ENCODE measurements at places on chromosomes 3 and 15.

GRCh38 chr15:69755551-69756310, 303.1 kb downstream of the RPLP1 start:
- no peak for DNase-seq

GRCh38 chr3:112644453-112644852, 3.5 kb upstream of the CCDC80 start:
- no peak for DNase-seq

GRCh38 chr15:61229883-61230180, 730 bp upstream of the RORA start:
- DNase-seq = no peak

- no peak for DNase-seq
These were observed 1333.0 kb downstream of the ROBO1 start for GRCh38 chr3:78434801-78435200.

DNA sequence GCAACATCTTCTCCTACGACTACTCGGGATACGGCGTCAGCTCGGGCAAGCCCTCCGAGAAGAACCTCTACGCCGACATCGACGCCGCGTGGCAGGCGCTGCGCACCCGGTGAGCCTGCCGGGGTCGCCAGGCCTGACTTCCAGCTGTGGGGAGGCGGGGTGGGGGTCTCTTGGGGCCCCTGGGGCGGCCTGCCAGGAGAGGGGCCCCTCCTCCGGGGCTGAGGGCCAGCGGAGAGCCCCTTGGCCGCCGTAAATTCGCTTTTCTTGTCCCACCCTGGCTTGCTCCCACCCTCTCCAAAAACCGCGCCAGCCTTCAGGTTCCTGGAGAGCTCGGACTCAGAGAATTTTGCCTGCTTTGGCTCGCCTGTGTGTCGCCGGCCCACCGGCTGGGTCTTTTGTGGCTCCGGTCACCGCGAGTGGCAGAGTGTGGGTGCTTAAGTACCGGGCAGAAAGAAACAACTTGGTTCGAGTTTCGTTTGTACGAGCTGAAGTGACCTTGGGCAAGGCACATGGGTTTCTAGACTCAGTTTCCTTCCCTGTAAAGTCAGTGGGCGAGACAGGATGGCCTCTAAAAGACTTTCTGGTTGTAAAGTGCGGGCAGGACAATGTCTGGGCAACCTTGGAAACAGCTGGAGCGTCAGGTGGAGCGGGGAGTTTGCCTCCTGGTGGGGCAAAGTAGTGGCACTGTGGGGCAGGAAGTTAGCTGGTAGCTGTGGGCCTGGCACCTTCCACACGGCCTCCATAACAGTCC, 976 bp downstream of the ABHD17C start:
- no peak for DNase-seq

DNA sequence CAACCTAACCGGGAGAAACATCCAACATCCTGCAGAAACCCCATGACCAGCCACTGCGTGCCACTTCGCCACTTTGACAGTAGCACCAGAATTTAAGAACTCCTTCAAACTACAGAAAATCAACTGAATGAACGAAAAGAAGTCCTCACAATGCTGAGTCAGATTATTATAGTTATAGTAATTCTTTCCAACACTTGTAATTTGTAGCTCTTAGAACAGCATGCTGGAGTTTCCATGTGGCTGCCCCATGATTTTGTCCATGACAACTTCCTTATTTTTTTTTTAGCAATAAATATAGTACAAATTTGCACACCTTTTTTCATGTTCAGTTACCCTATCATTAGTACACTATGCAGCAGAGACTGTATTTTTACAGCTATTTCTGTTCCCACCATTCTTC, 26.1 kb upstream of the SSR3 start:
- no peak for DNase-seq

- no peak for DNase-seq
These were observed 47.0 kb upstream of the ACKR4 start for GRCh38 chr3:132549890-132550578.

- no peak for DNase-seq
These were observed 25.0 kb upstream of the VPS39 start for GRCh38 chr15:42233107-42233506.

DNA sequence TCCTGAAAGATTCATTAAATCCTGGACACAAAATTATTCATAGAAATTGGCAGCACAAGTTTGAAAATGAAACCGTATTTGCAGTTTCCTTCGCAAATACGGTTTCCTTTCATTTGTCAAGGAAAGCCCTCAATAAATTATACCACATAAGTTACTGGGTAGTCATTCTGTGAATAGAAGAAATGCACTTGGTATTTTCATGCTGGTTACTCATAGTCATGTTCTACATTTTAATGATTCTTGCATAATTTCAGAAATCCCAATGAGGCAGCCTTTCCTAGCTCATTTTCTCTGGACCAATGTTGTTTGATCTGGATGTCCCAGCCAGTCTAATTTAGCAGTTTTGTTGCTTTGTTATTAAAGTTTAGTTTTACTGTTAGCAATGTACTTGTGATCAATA, 43.2 kb downstream of the MINAR1 start:
- no peak for DNase-seq

- no peak for DNase-seq
These were observed 38.8 kb upstream of the TNFSF10 start for GRCh38 chr3:172561897-172562640.

DNA sequence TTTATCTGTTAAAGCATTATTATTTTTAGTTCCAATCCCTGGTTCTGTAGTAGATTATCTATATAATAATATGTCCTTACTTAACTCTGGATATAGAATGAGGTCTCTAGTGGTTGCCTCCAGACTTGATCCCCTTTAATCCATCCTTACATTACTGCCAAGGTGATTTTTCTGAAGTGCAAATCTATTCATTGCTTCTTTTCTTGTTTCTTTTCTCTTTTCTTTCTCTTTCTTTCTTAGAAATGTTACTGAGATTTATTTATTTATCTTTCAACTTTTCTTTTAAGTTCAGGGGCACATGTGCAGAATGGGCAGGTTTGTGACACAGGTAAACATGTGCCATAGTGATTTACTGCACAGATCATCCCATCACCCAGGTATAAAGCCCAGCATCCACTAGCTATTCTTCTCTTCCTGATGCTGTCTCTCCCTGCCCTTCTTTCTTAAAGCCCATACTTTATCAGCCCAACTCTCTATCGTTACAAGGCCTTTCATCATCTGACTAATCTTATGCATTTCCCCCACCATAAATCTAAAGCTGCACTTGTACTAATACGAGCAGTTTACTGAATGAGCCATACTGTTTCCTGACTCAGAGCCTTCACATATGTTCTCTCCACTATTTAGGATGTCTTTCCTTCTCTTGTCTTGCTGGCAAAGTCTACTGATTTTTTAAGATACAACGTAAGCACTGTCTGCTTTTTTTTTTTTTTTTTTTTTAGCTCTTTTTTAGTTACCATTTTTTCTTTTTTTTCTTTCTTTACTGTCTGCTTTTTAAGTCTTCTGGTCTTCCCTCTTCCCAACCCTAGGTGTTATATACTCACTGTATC, 4.6 kb downstream of the GLCE start:
- no peak for DNase-seq

GRCh38 chr3:141499965-141500364, 13.1 kb downstream of the RASA2 start:
- DNase-seq = no peak

GRCh38 chr3:121481106-121481880, 64.5 kb downstream of the POLQ start:
- DNase-seq = no peak

- no peak for DNase-seq
These were observed 159.4 kb upstream of the UBE2E1 start for GRCh38 chr3:23646184-23646920.

DNA sequence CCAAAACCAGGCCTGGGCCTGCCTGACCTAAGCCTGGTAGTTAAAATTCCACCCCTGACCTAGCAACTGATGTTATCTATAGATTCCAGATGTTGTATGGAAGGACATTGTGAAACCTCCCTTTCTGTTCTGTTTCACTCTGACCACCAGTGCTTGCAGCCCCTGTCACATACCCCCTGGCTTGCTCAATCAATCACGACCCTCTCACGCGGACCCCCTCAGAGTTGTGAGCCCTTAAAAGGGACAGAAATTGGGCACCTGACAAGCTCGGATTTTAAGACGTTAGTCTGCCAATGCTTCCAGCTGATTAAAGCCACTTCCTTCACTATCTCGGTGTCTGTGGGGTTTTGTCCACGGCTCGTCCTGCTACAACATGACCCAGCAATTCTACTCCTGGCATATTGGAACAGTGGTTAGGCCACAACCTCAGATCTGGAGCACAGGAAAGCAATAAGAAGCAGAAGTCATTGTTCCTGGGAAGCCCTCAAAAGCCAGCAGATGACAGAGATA, 36.7 kb upstream of the LHFPL4 start:
- DNase-seq = no peak

- no peak for DNase-seq
These were observed 135.8 kb upstream of the ABHD17C start for GRCh38 chr15:80559320-80559693.

GRCh38 chr15:66169023-66169422, 84.5 kb downstream of the MEGF11 start:
- DNase-seq = no peak

DNA sequence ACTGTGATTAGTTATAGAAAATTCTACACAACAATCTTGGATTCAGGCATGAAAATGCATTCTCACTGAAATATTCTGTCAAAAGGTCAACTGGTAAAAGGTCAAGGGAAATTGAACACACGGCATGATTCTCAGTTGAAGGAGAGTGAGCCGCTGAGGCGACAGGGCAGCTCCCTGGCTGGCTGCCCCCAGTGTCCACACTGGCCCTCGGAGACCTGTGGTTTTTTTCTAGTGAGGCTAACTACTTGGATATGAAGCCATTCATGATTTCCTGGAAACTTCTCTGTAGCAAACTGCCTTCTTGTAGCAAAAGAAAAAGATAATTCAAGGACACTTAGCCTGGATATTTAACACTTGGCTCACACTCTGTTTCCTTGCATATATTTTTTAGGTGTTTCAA, 37.2 kb downstream of the AADACL2 start:
- no peak for DNase-seq

DNA sequence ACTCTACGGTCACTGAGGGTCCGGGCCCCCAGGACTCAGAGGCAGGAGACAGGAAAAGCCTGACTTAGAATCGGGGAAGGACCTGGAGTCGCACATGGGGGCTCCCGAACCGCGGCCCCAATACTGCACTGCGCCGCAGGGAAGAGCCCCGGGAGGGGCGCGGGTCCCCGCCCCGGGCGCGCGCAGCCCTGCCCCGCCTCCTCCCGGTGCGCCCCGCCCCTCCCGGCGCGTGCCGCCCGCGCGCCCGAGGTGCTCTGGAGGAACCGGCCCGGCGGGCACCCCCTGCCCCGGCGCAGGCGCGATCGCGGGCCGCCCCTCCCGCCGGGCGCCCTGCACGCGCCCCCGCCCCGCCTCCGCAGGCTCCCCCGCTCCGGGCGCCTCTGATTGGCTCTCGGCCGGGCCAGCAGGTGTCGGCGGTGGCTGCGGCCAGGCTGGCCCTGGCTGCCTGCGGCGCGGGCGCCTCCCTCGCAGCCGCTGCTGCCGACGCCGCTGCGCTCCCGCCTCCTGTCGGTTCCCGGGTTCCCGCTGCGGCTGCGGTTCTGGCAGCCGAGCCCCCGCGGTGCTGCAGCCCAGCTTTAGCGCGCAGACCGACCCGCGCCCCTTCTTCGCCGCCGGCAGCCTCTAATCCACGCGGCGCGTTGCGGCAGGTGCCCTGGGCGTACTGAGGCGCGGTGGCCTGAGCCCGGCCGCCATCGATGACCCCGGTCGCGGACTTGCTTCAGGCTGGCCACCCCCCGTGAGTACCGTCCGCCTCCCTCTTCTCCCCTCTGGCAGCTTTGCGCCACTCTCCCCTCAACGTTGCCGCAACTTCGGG, at the start of gene MYRIP:
TSS of gene MYRIP (plus strand) at position 429 of the 814 bp plus-strand sequence. CDS start 91,208 bp downstream, outside the sequence.
- DNase-seq = no peak

DNA sequence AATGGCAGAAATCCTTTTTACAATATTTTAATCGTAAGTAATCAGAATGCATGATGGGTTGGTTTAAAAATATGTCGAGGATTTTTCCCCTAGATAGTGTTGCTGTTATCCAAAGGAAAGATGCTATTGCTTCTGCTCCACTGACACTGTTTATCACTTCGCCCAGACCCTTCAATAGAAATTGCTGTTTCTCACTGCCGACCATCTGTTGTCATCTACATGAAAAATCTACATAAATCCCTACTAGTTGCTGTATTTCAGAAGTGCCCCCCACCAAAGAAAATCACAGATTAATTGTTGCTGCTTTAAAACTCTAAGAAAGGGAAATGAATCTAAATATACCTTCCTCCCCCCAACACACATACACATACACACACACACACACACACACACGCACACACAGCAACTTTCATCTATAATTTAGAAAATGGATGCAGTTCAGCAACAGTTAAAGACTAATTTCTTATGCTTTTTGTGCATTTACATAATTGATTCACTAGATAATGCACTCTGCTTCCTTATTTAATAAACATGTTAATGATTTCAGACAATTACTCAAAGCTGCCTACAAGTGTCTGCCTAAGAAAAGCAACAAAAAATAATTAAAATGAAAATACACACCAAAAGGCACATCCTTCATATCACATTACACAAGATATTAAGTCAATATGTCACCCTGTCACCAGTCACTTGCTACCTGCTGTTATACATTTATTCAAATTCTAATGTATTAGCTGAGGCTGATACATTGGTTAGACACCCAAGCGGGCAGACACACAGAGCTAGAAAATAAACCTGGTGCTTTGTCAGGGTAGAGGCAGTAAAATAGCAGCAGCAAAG, 82.8 kb downstream of the RORA start:
- DNase-seq = no peak

DNA sequence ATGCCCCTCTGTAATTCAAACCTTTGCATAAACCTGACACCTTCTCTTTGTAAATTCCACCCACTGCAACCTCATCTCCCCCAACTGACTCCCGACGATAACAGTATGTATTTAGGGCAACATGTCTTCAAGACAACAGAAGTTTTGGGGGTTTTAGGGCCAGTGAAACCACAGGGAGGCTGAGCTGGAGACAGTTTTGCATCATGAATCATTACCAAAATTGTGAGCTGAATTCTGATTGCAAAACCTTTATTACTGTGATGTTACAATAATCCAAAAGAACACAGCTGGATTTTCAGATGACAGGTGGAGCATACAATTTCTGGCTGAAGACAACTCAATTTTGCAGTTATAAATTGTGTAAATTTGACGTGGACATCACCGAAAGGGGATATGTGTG, 281.3 kb upstream of the TTC14 start:
- DNase-seq = no peak
